Activated T-helper 2 cell treated with anti-CD3 and anti-CD28 coated beads, Interferon-gamma antibody, Interleukin-2, Interleukin-4, amounts not matched to agents 10 μg/mL and 5 μg/mL and 100 μg/mL, durations not matched to agents 14 hours and 24 hours and 36 hours (primary cell): ENCODE measurements at places on chromosomes 5 and 9. TPM values are rescaled to one million over a fixed set of nuclear protein-coding genes. Genes with fewer than 3 reads are reported as not detected.

Gene LCN12
- 2.0 and 2.1 TPM in 2 replicates for total RNA-seq

DNA sequence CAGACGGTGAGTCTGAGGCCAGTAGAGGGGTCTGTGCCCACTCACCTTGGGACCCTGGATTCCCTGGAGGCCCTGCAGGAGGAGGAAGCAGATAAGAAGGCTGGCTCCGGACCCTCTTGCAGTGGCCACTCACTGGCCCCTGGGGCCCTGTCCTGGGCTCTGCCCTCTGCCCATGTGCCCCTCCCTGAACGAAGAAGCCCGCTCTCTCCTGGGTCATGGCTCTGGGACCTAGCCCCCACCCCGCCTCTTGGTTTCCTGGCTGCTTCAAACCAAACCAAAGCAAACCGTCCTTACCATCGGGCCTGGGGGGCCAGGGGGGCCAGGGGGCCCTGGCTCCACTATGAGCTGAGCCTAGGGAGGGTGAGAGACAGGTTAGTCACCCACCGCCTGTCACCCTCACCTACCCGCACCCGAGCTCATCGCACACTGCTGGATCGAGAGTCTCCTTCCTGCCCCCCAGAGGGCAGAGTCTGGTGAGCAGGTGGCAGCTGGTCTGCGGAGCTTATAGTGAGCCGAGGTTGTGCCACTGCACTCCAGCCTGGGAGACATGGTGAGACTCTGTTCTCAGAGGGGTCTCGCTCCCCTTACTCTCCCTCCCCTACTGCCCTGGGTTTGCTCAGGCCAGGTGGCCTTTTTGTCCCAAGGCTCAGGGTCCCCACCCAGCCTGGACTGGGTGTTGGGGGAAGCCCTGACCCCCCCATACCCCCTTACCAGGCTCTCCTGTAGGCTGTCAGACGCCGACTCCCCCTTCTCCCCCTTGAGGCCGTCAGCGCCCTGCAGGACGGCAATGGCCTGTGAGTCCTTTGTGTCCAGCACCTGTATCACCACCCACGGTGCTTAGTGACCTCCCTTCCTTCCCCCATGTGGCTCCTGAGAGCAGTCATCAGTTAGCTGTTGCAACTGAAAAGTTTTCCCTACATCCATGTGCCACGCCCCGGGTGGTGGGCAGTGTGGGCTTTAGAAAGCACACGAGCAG is 15.2 kb upstream of the PHYKPL start:
- DNase-seq, result no peak
- no peak overlapping the region for H3K4me3 ChIP-seq
- no peaks in the 10 kb centered on the region for H3K27me3 ChIP-seq

DNA sequence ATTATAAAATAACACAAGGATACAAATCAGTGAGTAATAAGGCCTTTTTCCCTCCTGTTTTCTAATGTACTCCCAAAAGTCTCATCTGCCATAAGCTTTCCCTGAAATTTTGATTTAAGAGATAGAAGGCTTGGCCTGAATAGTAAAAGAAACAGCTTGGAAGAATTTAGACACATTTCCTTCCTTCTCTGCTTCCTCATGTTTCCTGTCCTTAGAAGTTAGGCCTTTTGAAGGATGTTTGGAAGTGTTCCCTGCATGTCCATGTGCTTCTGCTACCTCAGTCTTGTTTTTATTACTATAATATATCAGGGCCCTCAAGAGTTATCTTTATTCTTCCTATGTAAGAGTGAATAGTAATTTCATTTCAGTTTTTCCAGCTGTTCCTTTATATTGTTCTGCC is 242.7 kb downstream of the DEPDC1B start:
- DNase-seq, result no peak
- no peaks in the 10 kb centered on the region for H3K4me1 ChIP-seq
- H3K36me3 ChIP-seq, result no peaks in the 10 kb centered on the region
- no peaks in the 10 kb centered on the region for H3K27me3 ChIP-seq
- H3K4me3 ChIP-seq, result no peak overlapping the region

- H3K4me1 ChIP-seq, result no peaks in the 10 kb centered on the region
- H3K27me3 ChIP-seq, result peaks cover 11% of the 10 kb centered on the region
- no peak overlapping the region for H3K27ac ChIP-seq
- no peak for DNase-seq
Measured at GRCh38 chr5:1363160-1363559, 18.3 kb upstream of the CLPTM1L start.

DNA sequence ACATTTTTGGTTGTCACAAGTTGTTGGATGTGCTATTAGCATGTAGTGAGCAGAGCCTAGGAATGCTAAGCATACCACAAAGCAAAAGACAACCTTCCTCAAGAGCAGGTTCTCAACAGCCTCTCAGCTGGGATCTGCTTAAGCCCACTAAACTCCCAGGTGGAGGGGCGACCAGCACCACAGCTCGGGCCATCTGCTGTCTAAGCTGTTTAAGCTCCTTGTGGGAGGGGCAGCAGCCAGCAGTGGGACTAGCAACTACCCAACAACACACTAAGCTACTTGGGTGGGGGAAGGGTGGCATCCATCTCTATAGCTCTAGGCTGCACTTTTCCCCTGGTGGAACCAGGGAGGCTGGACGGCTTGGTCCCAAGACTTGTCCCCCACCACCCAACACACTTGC is 1052.7 kb upstream of the ARRDC3 start:
- H3K4me3 ChIP-seq, result no peak overlapping the region
- H3K27ac ChIP-seq, result no peak overlapping the region
- no peak for DNase-seq
- no peaks in the 10 kb centered on the region for H3K27me3 ChIP-seq
- H3K36me3 ChIP-seq, result no peaks in the 10 kb centered on the region
- no peaks in the 10 kb centered on the region for H3K4me1 ChIP-seq

DNA sequence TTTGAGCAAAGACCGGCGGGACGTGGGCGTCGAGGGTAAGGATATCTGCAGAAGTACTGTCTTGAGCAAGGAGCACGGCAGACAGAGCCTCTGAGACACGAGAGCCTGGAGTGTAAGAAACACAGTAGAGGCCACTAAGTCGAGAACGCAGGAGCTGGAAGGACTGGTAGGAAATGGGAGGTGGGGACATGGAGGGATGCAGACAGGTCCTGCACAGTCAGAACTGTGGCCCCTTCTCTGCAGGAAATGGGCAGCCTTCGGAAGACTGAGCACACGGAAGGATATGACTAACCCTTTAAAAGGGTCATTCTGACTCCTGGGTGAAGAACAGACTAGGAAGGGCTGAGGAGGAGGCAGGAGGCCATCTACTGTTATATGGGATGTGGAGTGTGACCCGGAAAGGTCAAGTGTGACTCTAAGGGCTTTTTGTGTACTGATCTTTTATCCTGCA is 1.4 kb upstream of the CAMSAP1 start:
- peak overlapping the region; percentile 78 for H3K4me3 ChIP-seq
- H3K27me3 ChIP-seq, result no peaks in the 10 kb centered on the region
- DNase-seq, result no peak
- H3K27ac ChIP-seq, result peak overlapping the region; percentile 46

Gene UAP1L1
- total RNA-seq, result 20.0 and 22.3 TPM in 2 replicates

DNA sequence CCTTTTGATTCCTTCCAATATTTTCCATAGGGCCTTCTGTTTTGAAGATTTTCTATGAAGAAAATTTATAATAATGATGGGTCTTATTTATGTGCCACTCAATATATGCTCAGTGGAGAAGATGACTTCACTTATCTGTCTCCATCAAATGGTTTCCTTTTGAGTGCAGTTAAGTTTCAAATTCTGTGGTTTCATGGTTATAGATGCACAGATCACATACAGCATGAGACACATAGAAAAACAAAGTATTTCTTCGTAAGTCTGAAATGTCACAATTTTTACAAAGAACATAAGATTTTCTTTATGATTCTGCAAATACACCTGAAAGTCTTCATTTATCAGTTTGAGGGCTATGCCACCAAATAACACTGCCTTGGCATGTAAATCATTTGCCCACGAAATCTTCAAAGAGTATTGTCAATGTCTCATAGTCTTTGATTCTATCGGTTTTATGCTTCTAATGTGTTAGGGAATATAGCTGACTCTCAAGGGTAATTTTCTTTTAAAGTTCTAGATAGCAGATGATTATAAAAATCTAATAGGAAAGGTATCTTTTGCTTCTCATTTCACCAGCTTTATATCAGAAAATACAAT is 14.1 kb downstream of the CFAP95 start:
- H3K4me1 ChIP-seq, result peaks cover 50% of the 10 kb centered on the region
- no peaks in the 10 kb centered on the region for H3K27me3 ChIP-seq
- no peak for DNase-seq

GRCh38 chr5:137096149-137097103 is 402.7 kb downstream of the SPOCK1 start:
- no peaks in the 10 kb centered on the region for H3K27me3 ChIP-seq
- no peak overlapping the region for H3K27ac ChIP-seq
- no peak for DNase-seq
- no peaks in the 10 kb centered on the region for H3K36me3 ChIP-seq
- no peaks in the 10 kb centered on the region for H3K4me1 ChIP-seq

DNA sequence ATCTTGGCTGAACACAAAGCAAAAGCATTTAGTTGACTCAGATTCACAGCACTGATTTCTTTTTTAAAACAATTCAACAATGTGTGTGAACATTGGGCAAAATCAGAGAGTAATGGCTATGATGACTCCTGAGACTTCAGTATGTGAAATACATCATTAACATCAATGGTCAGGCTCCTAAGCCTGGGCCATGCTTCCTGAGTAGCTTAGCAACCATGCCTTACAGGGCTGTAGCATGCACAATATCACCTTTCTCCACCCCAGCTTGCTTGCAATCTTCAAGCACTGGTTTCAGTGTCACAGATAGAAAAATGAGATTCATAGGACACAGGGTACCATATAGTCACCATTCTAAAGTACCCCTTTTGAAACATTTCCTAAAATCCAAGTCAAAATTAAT is 41.3 kb downstream of the MACROH2A1 start:
- no peak overlapping the region for H3K27ac ChIP-seq
- H3K36me3 ChIP-seq, result peaks cover 75% of the 10 kb centered on the region
- H3K27me3 ChIP-seq, result no peaks in the 10 kb centered on the region
- no peak for DNase-seq

DNA sequence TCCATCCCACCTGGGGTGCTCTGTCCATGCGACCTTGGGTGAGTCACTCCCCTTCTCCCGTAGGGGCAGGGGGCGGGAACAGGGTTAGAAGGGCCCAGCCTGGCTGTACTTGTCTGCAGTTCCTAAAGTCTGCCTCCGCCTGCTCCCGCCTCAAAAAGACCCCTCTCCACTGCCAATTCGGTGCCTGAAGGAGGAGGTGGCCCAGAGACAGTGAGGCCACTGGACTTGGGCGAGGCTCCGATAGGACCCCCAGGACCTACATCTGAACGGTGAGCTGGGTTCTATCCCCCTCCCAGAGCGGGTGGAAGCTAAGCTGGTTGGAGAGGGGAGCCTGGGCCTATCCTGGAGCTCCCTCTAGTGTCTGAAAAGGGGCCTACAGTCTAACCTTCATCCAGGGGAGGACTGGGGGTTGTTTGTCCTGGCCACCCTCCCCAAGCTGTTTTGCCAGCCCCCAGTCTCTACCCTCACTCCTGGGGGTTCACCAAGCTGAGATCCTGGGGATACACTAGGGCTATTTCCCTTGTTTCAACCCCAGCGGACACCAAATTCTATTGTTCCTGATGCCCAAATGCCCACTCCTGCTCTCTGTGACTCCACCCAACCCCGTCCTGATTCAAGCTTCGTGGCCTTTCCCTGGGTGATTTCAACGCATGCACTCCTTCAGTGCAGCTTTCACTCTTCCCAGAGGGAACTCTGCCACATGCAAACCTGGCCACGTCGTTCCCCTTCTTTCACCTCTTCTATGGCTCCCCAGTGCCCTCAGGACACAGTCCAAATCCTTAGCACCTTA is 6.1 kb upstream of the CRB2 start:
- no peak overlapping the region for H3K27ac ChIP-seq
- DNase-seq, result peak; percentile 44
- peaks cover 7% of the 10 kb centered on the region for H3K27me3 ChIP-seq
- no peak overlapping the region for H3K4me3 ChIP-seq

GRCh38 chr9:82558855-82559630 is 503.9 kb downstream of the RASEF start:
- DNase-seq, result no peak
- no peak overlapping the region for H3K27ac ChIP-seq
- no peak overlapping the region for H3K4me3 ChIP-seq
- no peaks in the 10 kb centered on the region for H3K27me3 ChIP-seq
